ENCODE measurements at places on chromosomes 5 and 9.

GRCh38 chr5:21070858-21071257 lies 1082.9 kb upstream of the CDH18 start:
- DNase-seq, result no peak

DNA sequence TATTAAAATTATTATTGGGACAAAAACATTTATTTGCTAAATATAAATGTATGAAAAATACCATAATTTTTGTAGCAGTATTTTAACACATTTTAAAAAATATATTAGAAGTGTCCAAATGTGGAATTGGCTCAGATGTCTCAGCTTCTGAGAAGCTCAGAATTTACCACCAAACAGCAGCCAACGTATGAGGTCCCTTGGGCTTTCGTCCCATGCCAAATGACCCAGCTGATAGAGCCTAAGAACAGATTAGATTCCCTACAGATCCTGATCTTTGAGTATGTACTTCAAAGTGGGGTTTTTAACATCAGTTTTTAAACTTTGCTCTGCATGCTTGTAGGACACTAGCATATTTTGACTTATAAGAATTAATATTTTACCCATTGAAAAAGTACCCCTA lies 77.3 kb upstream of the RPS23 start:
- DNase-seq, result no peak

- no peak for DNase-seq
Observed at GRCh38 chr5:144131261-144131660, 39.2 kb downstream of the YIPF5 start.

GRCh38 chr9:137820161-137820855 lies 57.3 kb upstream of the CACNA1B start:
- DNase-seq, result no peak

GRCh38 chr9:99361817-99362216 lies 139.7 kb downstream of the SEC61B start:
- no peak for DNase-seq

GRCh38 chr5:180519098-180519497 lies 24.9 kb downstream of the CNOT6 start:
- DNase-seq, result no peak

GRCh38 chr5:124858612-124859011 lies 112.2 kb upstream of the ZNF608 start:
- DNase-seq, result no peak

DNA sequence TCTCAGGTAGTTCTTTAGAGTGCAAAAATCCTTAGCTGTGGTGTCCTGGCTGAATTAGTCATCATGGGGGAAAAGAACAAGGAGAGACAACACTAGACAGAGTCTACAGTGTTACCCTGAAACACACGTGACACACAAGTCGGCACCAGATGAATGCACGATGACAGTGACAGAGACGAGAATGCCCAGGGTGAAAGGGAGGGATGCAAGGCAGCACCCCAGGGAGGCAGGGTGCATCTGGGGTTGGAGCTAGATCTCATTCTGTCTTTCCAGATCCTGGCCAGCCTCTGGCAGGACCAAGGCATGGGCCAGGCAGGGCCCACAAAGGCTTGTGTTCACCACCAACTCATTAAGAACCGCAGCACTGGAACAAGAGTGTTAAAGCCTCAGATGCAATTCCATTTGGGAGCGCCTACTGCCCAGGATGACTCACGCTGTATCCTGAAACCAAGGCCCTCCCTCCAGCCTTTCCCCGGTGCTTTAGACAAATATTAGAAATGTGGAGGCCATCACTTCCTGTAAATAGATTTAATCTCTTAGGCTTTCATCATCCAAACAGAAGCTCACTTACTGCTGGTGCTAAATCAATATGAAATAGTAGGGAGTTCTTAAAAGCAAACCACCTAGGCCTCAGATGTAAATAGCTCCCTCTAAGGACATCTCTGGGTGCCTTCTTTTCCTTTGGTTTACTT lies 56.1 kb downstream of the IRX2 start:
- DNase-seq, result no peak

- no peak for DNase-seq
Observed at GRCh38 chr5:172881691-172882370, 47.8 kb downstream of the ERGIC1 start.

DNA sequence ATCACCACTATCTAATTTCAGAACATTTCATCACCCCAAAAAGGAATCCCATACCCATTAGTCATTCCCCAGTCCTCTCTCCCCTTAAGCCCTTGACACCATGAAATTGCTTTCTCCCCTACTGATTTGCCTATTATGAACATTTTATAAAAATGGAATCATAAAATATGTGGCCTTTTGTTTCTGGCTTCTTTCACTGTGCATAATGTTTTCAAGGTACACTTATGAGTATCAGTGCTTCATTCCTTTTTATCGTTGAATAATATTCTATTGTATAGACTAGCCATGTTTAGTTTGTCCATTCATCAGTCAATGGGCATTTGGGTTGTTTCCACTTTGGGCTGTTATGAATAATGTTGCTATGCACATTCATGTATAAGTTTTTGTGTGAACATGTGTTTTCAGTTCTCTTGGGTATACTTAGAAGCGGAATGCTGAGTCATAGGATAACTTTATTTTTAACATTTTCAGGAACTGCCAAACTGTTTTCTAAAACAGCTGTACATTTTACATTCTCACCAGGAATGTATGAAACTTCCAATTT lies 40.4 kb upstream of the FGF1 start:
- DNase-seq, result no peak

DNA sequence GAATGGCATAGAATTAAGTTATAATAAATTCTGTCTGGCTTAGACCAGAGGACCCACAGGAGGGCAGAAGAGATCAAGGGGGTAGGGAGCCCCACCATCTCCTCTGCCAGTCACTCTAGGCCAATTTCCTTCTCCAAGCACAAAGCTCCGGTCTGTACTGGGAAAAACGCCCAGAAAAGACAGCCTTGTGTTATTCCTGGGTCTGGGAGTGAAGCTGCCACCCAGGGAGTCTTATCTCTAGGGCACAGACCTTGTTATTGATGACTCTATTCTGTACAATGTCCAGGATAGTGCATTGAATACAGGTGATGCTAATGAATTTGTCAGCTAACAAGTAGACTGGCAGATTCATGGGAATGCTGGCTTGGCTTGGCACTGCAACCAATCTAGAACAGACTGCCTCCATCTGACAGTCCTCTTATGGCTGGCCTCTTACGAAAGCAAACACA lies 60.7 kb downstream of the MED27 start:
- peak; percentile 80 for DNase-seq

DNA sequence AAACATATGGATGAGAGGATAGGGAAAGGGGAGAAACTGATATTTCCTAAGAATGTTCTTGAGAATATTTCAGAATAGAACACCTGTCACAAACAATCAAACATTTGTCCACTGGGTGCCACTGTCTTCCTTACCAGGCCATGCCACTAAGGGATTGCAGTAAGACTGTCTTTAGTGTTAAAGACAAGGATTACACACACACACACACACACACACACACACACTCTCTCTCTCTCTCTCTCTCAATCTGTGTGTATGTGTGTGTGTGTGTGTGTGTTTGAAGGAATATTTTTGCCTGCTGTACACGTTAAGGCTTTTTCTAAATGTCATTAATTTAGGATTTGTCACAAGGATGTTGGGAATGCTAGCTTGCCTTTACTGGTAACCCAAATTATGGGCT lies 54.4 kb downstream of the CCDC192 start:
- DNase-seq, result peak; percentile 57

DNA sequence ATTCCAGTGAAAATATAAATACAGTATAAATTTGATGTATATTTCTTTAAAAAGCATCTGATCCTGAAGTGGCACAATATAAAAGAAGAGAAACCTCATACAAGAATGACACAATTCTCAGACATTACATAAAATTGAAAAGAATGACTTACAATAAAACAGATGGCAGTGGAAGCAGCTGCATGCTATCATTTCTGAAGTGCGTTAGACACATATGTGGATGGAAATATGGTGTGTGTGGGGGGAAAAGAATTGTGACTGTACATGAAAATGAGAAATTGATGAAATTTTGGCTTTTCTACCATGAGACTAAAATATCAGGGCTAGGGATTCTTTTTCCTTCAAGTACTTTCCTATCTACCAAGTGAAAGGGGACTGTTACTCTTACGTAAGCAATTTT lies 45.9 kb upstream of the CDH18 start:
- DNase-seq, result no peak

DNA sequence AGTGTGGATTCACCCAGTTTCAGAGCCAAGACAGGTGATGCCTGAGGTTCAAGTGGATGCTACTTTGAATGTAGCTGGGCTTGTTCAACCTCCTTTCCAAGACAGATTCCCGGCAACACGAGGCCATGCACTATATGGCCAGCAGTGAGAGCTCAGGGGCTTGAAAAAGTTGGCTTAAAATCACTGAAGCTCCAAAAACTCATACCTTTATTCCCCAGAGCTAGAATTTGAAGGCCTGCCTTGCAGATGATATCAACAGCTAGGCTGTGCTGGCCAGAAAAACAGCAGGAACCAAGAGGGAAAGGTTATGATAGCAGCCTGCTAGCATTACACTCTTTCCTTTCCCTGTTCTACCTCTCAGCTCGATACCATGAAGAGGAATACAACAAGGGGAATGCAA lies 120.2 kb upstream of the DAB2 start:
- DNase-seq, result no peak

GRCh38 chr9:117034866-117035265 lies 347.8 kb downstream of the TRIM32 start:
- no peak for DNase-seq

- no peak for DNase-seq
Observed at GRCh38 chr5:68502531-68502930, 287.0 kb downstream of the PIK3R1 start.

DNA sequence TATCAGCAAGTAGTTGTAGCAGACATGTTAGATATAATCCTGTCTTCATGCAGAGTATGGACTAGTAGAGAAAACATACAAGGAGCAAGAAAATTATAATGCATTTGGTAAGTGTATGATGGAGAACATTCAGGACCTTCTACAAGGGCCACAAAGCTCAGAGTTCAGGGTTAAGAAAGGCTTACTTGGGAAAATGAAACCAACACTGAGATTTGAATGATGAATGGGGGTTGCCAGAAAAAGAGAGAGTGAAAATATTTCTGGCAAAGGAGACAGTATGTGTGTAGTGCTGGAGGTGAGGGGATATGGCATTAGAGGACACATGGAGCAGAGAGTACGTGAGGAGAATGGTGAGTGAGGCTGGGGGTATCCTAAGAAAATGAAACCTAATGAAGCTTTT lies 169.8 kb upstream of the STK32A start:
- DNase-seq, result no peak

DNA sequence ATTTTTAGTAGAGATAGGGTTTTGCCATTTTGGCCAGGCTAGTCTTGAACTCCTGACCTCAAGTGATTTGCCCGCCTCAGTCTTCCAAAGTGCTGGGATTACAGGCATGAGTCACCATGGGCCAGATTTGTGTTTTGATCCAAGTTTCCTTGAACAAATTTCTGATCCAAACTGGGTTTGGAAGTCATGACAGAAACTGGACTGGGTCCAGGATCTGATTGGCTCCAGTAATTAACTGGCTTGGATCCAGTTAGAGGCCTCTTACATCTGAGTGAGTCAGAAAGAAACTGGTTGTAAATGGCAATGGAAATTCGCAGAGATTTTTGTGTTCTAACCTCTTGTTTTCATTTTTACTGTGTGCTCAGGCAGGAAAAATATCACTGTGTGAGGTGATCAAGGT lies 141.6 kb downstream of the SLC25A46 start:
- no peak for DNase-seq

DNA sequence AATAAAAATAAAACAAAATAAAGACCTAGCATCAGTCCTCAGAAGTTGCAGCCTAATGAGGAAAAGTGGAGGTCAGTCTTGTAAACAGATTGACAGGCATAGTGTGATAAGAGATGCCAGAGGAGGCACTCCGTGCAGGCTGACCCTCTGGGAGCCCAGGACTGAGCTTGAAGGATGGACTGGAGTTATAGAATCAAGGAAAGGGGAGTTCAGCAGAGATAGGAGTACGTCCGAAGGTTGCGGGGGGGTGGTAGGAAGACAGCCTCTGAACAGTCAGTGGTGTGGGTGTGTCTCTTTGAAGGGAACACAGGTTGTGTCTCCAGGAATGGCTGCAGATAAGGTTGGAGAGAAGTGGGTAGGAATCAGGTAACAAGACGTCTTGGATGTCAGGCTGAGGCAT lies 126.1 kb upstream of the CPEB4 start:
- DNase-seq, result no peak

DNA sequence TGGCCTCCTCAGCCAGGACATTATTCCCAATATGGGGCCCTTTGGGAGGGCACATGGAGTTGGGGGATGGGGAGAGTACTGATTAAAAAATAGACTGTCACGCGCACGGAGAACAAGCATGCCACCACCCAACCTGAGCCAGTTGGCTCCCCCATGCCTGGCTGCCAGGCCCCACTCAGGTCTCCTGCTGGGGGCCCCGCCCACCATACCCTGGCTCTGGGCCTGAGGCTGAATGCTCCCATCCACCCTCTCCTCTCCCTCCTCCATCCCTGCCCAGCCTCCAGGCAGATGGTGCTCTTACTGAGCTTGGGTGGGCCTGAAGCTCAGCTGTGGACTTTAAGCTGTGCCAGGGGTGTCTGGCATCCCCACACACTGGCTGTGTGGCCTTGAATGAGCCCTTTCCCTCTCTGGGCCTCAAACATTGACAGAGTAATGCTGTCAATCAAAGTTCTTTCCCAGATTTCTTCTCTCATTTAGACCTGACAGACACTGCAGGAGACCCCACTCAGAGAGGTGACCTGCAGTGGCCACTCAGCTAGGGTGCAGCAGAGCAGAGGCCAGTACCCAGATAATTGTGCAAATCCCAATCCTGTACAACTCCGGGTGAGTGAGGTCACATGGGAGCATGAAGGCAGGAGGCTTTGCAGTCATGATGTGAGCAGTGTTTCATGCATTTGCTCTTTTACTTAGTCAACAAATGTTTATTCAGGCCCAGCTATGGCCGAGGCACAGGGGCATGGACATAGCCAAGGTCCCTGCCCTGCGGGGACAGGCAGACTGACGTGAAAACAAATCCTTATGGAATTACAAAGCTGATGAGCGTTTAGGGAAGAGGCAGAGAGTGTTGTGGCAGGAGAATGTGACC lies 9.8 kb upstream of the SYNPO start:
- no peak for DNase-seq

DNA sequence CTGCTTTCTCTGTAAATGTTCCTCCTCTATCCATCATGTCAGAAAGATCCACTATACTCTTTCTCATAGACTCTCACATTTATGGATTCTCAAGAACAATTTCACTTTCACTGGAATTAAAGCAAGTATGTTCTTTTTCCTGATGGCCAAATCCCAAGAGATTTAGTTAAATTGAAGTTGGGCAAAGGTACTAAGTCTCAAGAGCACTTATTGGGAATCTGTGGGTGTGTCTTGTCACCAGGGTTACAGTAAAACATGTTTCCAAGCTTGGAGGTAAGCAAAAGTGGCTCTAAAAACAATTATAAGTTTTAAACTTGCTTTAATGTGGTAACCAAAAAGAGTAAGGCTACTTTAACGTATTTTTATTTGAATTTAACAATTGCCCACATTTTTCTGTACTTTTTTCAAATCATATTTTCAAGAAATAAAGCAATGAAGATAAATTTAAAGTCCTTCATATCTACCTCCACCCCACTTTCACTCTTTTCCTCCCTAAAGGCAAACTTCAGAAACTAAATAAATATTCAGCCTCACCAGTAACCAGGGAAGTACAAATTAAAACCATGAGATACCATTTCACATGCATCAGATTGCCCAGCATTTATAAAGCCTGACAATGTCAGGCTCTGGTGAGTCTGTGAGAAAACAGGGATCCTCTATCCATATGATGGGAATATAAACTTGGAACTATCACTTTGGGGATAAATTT lies 387.4 kb downstream of the CETN3 start:
- no peak for DNase-seq

GRCh38 chr9:38043931-38044623 lies 24.9 kb downstream of the SHB start:
- no peak for DNase-seq
